ENCODE measurements at places on chromosomes 16 and 17. TPM values are rescaled to one million over a fixed set of nuclear protein-coding genes. Genes with fewer than 3 reads are reported as not detected.

Gene C17orf113
- 0.73 TPM for total RNA-seq

Gene HIGD1B
- not detected for total RNA-seq

Gene SDK2
- 1.7 TPM for total RNA-seq

Gene PRKCB
- total RNA-seq = 0.25 TPM

Gene LGALS9C
- not detected for total RNA-seq

Gene RNF227
- total RNA-seq = 1.5 TPM

Gene NHERF2
- 66.9 TPM for total RNA-seq

Gene SYNGR3
- total RNA-seq = 5.0 TPM

Gene CSH1
- not detected for total RNA-seq

Gene TCAP
- 0.80 TPM for total RNA-seq

Gene CES1
- 34.8 TPM for total RNA-seq

Gene RPL19
- total RNA-seq = 4,131 TPM

Gene RNF222
- not detected for total RNA-seq

Gene HEATR9
- total RNA-seq = not detected

Gene KRTAP4-1
- 0.08 TPM for total RNA-seq

Gene PITPNM3
- 2.3 TPM for total RNA-seq

Gene HP
- not detected for total RNA-seq

Gene C16orf96
- 0.02 TPM for total RNA-seq

Gene ZG16B
- total RNA-seq = 0.37 TPM

Gene TM4SF5
- total RNA-seq = 0.49 TPM

Gene GNAO1
- 0.79 TPM for total RNA-seq

Gene KRT39
- total RNA-seq = not detected

Gene CCL8
- total RNA-seq = not detected

Gene APOBR
- total RNA-seq = 0.13 TPM

Gene ABCA6
- total RNA-seq = not detected

Gene SMPD3
- 0.18 TPM for total RNA-seq

Gene PNMT
- total RNA-seq = 0.44 TPM

Gene CCL4L2
- total RNA-seq = not detected

Gene PRCD
- not detected for total RNA-seq

Gene SLC52A1
- total RNA-seq = 0.74 TPM

Measured in A549 treated with AZD2906 at 1 μM for 4 hours (cell line).